ENCODE measurements at places on chromosomes 12 and 14.

- DNase-seq, result no peak
Measured at GRCh38 chr14:55702511-55702910, 122.5 kb downstream of the KTN1 start.

DNA sequence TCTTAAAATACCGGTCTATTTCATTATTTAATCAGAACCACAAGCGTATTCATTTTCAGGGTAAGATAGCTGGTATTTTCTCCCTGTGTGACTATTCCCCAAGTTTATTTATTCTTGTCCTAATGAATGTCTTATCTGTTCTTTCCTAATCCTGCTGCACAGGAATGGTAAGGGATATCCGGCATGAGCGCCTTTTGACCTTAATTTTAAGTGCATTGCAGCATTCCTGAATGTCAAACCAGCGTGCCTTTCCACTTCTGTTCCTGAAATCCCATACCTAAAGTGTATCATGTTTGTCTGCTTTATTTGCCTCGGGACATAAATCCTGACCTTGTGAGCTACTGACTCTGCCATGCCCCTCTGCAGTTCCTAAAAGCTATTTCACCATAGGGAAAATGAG, 1713.2 kb upstream of the FLRT2 start:
- no peak for DNase-seq

- DNase-seq, result no peak
Measured at GRCh38 chr14:73463411-73463810, 5.1 kb upstream of the NUMB start.

DNA sequence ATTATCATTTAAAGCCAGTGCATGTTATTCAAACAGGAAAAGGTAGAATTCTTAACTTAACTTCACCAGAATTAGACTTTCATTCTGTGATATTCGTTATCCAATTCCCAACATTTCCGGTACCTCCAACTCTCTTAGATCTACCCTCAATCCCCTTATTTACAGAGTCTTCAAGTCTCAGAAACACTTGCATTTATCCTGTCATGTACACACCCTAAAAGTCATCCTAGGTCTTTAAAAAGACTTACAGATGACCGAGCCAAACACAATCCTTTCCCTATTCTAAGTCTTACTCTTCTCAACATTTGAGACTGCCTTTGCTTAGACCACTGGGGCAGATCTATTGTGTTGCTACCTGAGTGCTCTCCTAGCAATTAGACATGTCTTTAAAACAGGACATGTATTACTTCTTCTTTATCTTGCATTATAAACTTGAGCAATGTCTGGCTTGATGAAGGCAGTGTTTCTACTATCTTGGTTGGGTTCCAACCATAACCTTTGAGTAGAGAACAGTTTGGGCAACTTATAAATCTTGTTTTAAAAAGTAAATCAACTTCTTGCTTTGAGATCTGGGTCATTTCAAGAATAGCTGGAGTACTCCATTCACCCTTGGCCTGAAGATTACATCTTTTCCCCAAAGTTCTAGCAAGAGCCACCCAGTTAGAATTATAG, 140.6 kb upstream of the PLEKHG7 start:
- DNase-seq, result no peak

DNA sequence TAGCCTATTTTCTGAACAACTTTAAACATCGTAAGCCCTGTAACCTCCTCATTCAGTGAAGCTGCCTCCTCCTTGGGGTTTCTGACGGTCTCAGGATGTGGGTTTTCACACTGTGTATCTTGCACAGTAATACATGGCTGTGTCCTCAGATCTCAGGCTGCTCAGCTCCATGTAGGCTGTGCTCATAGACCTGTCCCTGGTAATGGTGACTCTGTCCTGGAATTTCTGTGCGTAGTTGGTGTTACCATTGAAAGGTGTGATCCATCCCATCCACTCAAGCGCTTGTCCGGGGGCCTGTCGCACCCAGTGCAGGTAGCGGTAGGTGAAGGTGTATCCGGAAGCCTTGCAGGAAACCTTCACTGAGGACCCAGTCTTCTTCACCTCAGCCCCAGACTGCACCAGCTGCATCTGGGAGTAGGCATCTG, 980.5 kb downstream of the TMEM121 start:
- no peak for DNase-seq

GRCh38 chr12:47980197-47980596, 16.8 kb downstream of the TMEM106C start:
- no peak for DNase-seq

DNA sequence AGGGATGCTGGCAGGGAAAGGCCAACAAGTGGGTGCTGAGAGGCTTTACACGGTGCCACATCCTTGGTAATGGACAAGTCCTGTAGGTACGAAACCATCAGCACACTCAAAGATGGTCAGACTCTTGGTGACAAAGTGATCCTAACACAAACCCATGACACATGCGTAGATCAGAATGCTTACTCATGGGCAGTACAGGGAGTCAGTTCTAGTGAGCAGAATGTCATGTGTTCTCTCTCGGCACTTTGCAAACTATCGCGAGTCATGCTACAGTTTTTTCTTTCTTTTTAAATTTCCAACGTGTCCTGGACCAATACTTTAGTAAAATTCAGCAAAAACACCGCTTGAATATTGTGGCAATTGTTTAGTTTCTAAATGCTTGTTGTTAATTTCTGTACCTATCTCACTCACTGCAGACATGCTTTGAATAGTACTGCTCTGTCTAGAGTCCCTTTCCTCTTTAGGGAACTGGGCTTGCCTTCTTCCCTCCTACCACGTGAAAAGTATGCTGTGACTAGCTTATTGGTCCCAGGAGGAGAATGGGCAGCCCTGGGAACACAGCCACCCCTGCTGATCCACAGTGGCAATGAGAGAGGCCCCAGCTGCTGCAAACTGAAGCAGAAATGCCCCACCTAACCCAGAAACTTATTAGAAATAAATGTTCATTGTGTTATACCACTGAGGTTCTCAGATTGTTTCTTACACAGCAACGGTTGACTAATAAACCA, 62.4 kb downstream of the UBR7 start:
- no peak for DNase-seq

DNA sequence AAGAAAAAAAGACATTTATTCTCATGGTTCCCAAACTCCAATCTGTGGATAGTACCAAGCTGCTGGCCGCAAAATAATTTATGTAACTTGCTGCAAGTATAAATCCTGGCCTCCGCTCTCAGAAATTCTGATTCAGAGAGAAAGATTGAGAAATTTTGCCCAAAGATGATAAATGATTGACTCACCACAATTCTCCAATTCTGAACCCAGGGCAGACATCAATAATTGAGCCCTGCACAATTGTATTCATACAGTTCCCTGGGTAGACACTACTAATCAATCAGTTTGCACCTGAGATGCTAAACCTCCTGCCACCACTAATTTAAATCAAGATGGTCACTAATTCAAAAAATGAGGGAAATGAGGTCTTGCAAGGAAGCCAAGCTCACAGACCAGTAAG, 38.2 kb downstream of the TRPV4 start:
- no peak for DNase-seq

DNA sequence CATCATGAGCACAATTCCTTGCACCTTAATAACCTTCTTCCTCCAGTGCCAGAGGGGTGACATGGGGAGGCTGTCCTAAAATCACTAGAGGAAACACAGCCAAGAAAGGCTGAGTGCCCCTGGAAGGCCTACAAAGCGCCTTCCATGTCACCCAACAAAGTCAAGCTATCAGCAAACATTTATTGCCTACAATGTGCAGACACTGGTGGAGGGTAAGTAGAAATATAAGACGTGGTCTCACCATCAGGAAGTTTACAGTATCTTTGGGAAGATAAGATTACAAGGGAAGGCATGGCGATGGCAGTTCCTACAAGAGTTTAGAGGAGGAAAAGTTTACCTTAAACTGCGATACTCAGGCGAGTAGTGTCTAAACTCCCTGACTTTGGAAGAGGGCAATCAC, 27.9 kb downstream of the DMAC2L start:
- no peak for DNase-seq

DNA sequence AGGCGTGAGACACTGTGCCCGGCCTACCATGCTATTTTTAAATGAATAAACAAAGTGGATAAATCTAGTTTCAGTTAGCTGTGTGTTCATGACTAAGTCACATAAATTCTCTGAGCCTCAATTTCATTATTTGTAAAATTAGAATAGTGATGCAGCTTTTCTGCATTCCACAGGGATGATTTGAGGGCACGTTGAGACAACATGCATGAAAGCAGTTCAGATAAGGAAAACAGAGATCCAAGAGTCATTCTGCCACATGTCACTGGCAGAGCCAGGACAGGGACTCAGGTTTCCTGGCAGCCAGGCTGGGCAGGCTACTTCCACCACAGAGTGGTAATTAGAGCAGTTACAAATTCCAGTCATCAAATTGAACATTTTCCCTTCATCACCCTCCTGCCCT, 2.9 kb upstream of the PPP4R4 start:
- no peak for DNase-seq

DNA sequence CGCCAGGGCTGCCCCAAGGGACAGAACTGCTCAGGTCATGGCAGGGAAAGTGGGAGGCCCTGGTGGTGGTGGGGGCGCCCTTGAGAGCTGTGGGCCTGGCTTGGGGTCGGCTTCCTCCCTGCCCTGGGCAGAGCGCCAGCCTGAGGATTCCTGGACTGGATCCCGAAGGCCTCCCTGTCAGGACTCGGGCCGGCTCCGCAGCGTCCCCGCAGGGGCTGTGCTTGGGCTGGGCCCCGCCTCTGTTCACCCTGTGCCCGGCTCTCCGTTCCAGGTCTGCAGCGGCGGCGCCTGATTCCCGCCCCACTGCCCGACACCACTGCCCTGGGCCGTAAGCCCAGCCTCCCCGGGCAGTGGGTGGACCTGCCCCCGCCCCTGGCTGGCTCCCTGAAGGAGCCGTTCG, 39.9 kb downstream of the KIF26A start:
- no peak for DNase-seq

GRCh38 chr14:60590991-60591414, 58.3 kb downstream of the SIX1 start:
- DNase-seq, result no peak

DNA sequence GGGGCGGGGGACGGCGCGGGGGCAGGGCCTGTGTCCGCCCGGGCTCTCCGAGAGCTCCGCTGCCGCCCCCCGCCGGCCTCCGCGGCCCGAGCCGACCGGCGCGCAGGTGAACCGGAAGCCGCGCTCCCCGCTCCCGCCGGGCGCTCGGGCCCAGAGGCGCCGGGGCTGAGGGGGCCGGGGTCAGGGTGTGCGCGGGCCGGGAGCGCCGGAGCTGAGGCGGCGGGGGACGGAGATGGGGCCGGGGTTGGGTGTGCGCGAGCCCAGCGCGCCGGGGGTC, 431 bp downstream of the HIP1R start:
- DNase-seq, result peak; percentile 6

DNA sequence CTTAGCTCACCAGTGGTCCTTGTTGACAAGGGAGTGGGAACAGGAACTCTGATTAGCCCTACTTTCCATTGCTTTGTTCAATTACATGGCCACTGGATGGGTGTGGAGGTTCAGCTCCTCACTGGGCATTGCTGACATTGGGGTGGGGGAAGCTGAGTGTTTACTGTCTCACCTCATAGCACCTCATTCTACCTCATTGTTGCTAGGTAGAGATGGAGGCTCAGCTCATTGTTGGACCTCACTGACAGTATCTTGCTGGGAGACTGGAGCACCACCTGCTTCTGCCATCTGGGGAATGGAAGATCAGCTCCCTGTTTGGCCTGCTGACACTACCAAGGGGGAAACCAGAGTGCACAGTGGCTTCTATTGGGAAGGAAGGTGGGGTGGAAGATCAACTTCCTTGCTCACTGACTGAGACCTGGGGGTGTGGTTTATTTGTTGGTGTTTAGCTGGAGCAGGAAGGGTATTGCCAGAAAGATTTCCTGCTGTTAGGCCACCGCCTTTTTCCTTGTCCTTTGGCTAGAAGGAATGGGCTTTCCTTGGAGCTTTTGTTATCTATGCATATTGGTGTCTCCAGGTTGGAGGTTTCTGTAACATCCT, 1.3 kb upstream of the OR4E2 start:
- no peak for DNase-seq

- DNase-seq, result no peak
Measured at GRCh38 chr12:93183940-93184671, 193.6 kb upstream of the NUDT4 start.

DNA sequence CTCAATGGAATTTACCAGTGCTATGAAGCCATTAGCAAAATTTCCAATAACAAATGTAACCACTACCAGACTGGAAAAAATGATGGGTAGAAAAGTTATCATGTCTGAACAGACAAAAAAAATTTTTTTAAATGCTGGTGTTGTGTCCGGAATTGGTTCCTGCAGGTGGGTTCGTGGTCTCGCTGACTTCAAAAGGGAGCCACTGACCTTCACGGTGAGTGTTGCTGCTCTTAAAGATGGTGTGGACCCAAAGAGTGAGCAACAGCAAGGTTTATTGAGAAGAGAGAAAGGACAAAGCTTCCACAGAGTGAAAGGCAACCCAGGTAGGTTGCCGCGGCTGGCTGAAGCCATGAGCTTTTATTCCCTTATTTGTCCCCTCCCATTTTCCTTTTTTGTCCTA, at the start of gene TAS2R43:
TAS2R43 (minus strand) TSS at position 186 of the 400 bp plus-strand sequence; CDS start at position 102, 84 bp downstream.
- no peak for DNase-seq

DNA sequence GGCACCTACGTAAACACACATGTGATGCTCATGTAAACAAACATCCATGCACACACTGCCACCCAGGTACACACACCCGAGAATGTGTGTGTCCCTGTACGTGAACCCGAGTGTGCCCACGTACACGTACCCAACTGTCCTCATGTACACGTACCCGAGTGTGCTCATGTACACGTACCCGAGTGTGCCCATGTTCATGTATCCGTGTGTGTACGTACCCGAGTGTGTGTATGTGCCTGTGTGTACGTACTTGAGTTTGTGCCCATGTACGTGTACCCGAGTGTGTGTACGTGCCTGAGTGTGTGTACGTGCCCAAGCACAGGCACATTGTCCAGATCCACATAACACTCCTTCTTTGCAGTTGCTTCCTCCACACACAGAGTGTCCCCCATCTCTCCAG, 45.0 kb downstream of the LRCOL1 start:
- no peak for DNase-seq

DNA sequence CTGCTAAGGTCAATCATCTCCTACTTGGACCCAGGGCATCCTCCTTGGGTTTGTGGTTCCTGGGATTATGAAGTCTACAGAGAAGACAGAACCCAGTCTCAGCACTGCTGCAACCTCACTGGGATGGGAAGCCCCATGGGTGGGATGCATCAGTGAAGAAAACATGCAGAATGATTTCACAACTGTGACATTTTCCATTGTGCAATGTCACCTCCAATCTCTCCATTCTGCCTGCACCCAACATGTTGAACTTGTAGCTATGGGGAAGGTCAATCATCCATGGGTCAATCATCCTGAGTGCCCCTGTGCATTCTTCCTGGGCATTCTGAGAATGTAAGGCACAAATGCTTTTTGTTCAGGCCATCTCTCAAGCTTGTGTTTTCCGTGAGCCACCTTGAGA, 1004.4 kb upstream of the TMEM132C start:
- no peak for DNase-seq

GRCh38 chr12:121114019-121114639, 18.5 kb upstream of the P2RX7 start:
- no peak for DNase-seq
